A549 treated with dexamethasone at 1 μM for 4 hours (cell line): ENCODE measurements at places on chromosomes 12 and 14. TPM values are rescaled to one million over a fixed set of nuclear protein-coding genes. Genes with fewer than 3 reads are reported as not detected.

Gene PRH2
- 0.26 to 0.27 TPM in 2 of 5 replicates, not detected in the others for total RNA-seq

Gene OR4K17
- not detected in 5 replicates for total RNA-seq

Gene GDF11
- 2.3 to 4.4 TPM (median 3.9 TPM) in 5 replicates for total RNA-seq

Gene JKAMP
- 63.0 to 70.1 TPM (median 68.3 TPM) in 5 replicates for total RNA-seq

Gene BDKRB1
- total RNA-seq, result 0.38 to 0.66 TPM (median 0.44 TPM) in 5 replicates

Gene MAP3K9
- 4.8 to 7.9 TPM (median 6.8 TPM) in 5 replicates for total RNA-seq

Gene SYNDIG1L
- not detected in 5 replicates for total RNA-seq

Gene TPPP2
- total RNA-seq, result not detected in 5 replicates

Gene CCDC38
- 0.06 to 0.15 TPM (median 0.10 TPM) in 5 replicates for total RNA-seq

Gene GRIN2B
- 2.7 to 5.3 TPM (median 4.6 TPM) in 5 replicates for total RNA-seq

Gene ZNF605
- 1.9 to 4.4 TPM (median 3.6 TPM) in 5 replicates for total RNA-seq

Gene OVCH1
- total RNA-seq, result not detected in 5 replicates

Gene HSP90B1
- total RNA-seq, result 566 to 645 TPM (median 619 TPM) in 5 replicates

Gene RGS6
- total RNA-seq, result 0.04 TPM in 1 of 5 replicates, not detected in the others

Gene MYH6
- total RNA-seq, result 0.05 to 0.15 TPM (median 0.12 TPM) in 5 replicates

Gene SMIM41
- not detected in 5 replicates for total RNA-seq

Gene C14orf39
- total RNA-seq, result not detected in 5 replicates

Gene HOXC5
- total RNA-seq, result 0.47 to 0.88 TPM (median 0.77 TPM) in 5 replicates

Gene PRR4
- total RNA-seq, result 1.1 to 3.9 TPM (median 3.0 TPM) in 5 replicates

Gene KCNA5
- not detected in 5 replicates for total RNA-seq

Gene GPR137C
- 0.06 to 0.08 TPM (median 0.07 TPM) in 5 replicates for total RNA-seq

Gene TEP1
- 6.6 to 12.1 TPM (median 10.0 TPM) in 5 replicates for total RNA-seq

Gene NINJ2
- total RNA-seq, result 0.42 to 0.71 TPM (median 0.53 TPM) in 5 replicates

Gene CLECL1
- not detected in 5 replicates for total RNA-seq

Gene PPP1R1A
- 0.09 to 0.27 TPM (median 0.25 TPM) in 5 replicates for total RNA-seq

Gene CCND2
- 0.01 to 0.02 TPM in 2 of 5 replicates, not detected in the others for total RNA-seq

Gene MANSC4
- not detected in 5 replicates for total RNA-seq

Gene RNASE9
- total RNA-seq, result not detected in 5 replicates

Gene CD4
- total RNA-seq, result not detected in 5 replicates

Gene SYCP3
- 0.04 to 0.16 TPM (median 0.09 TPM) in 4 of 5 replicates, not detected in the other for total RNA-seq

Gene CISTR
- total RNA-seq, result not detected in 5 replicates

Gene SLC22A17
- 5.2 to 8.3 TPM (median 6.2 TPM) in 5 replicates for total RNA-seq

Gene TMEM233
- 0.03 to 0.12 TPM (median 0.08 TPM) in 4 of 5 replicates, not detected in the other for total RNA-seq

Gene SPX
- 3.6 to 5.0 TPM (median 4.4 TPM) in 5 replicates for total RNA-seq

Gene ARL1
- total RNA-seq, result 60.0 to 69.7 TPM (median 67.4 TPM) in 5 replicates

Gene KCNJ8
- total RNA-seq, result 0.21 to 0.27 TPM (median 0.24 TPM) in 5 replicates

Gene ERP27
- not detected in 5 replicates for total RNA-seq

Gene C3AR1
- total RNA-seq, result not detected in 5 replicates

Gene PLBD1
- 3.9 to 6.3 TPM (median 4.8 TPM) in 5 replicates for total RNA-seq

Gene SOAT2
- total RNA-seq, result 0.17 to 0.27 TPM (median 0.26 TPM) in 5 replicates

Gene CAPZA3
- not detected in 5 replicates for total RNA-seq

Gene CRACR2A
- total RNA-seq, result 1.1 to 1.7 TPM (median 1.3 TPM) in 5 replicates

Gene PTHLH
- 11.9 to 14.2 TPM (median 12.3 TPM) in 5 replicates for total RNA-seq

Gene CIROP
- total RNA-seq, result 0.06 TPM in 1 of 5 replicates, not detected in the others

Gene DIO3
- 0.07 to 0.13 TPM (median 0.08 TPM) in 4 of 5 replicates, not detected in the other for total RNA-seq

Gene SIX1
- total RNA-seq, result 5.5 to 7.4 TPM (median 6.7 TPM) in 5 replicates

Gene SLC6A13
- 0.16 to 0.47 TPM (median 0.24 TPM) in 5 replicates for total RNA-seq

Gene MAP1LC3B2
- 0.81 to 1.3 TPM (median 1.1 TPM) in 5 replicates for total RNA-seq

Gene OTOGL
- total RNA-seq, result not detected in 5 replicates

Gene RNASE3
- total RNA-seq, result not detected in 5 replicates

Gene CD27
- not detected in 5 replicates for total RNA-seq

Gene PLEKHD1
- 0.01 to 0.03 TPM (median 0.02 TPM) in 4 of 5 replicates, not detected in the other for total RNA-seq

Gene AP5M1
- 16.0 to 24.8 TPM (median 22.2 TPM) in 5 replicates for total RNA-seq

Gene NPAS3
- total RNA-seq, result not detected in 5 replicates

Gene OR11H7
- not detected in 5 replicates for total RNA-seq

Gene KRT78
- total RNA-seq, result 0.12 to 0.36 TPM (median 0.19 TPM) in 4 of 5 replicates, not detected in the other

Gene RASAL1
- total RNA-seq, result 0.17 to 0.32 TPM (median 0.27 TPM) in 5 replicates

Gene PIWIL1
- total RNA-seq, result not detected in 5 replicates

Gene TESPA1
- not detected in 5 replicates for total RNA-seq

Gene TSPAN8
- 0.11 to 0.22 TPM (median 0.16 TPM) in 3 of 5 replicates, not detected in the others for total RNA-seq
